ENCODE measurements at places on chromosomes 13 and 19. TPM values are rescaled to one million over a fixed set of nuclear protein-coding genes. Genes with fewer than 3 reads are reported as not detected.

The DAND5 gene
- total RNA-seq: not detected

The STOML3 gene
- total RNA-seq: not detected

The LILRB1 gene
- total RNA-seq: not detected

DNA sequence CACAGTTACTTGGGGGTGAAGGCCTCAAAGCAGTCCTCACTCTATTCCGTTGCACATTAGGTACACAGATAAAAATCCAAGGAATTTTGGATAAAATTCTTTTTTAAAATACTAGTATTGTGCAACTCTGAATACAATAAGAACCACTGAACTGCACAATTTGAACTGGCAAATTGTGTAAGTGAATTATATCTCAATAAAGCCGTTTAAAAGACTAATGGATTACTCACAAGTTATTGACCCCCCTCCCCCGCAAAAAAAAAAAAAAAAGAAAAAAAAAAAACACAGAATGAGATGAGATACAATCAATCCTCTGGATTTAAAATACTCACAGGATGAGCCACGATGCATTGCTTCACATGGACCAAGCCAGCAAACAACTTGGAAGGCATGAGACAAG is 86.4 kb downstream of the CRYL1 start:
- DNase-seq: peak; percentile 36

GRCh38 chr13:113105032-113105920 is at the start of gene F7:
TSS of gene F7 (plus strand) at chr13:113105791. CDS start at chr13:113105842, 51 bp downstream.
- DNase-seq: peak; percentile 5

DNA sequence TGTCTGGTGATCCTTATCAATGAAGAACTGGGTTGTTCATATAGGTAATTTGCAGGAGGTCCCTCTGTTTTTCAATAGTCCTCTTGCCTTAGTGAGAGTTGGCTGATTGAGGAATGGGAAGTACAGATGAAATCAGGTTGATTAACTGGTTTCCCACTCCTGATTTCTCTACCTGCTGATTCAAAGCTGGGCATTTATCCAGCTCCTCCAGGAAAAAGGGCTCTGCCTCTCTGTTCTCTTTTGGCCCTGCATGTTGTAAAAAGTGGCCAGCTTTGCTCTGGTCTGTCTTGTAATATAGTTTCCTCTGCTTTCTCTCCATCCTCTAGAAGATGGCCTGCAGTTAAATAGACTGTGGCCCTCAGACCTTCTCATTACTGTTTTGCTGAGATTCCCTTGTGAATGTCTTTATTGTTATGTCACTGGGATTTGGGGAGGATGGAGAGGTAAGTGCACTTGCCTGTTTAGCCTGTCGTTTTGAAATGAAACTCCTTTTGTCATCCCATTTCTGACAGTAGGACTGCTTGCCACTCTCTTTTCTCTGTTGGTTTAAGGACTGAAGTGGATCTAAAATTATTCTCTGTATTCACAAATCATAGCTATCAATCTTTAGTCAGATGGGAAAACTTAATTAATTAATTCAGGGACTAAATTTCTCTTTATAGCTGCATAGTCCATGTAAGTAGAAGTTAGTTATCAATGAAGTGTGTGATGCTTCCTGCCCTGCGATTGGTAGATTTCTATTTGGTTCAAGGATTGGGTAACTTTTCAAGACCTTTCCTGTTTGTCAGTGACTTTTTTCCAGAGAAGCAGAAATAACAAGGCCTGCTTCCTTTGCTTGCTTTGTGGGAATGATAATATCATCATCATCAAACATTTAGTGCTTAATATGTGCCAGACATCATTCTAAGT is 28.5 kb downstream of the GARRE1 start:
- DNase-seq: no peak

GRCh38 chr19:52658595-52658994 is 20.4 kb upstream of the ZNF83 start:
- no peak for DNase-seq

DNA sequence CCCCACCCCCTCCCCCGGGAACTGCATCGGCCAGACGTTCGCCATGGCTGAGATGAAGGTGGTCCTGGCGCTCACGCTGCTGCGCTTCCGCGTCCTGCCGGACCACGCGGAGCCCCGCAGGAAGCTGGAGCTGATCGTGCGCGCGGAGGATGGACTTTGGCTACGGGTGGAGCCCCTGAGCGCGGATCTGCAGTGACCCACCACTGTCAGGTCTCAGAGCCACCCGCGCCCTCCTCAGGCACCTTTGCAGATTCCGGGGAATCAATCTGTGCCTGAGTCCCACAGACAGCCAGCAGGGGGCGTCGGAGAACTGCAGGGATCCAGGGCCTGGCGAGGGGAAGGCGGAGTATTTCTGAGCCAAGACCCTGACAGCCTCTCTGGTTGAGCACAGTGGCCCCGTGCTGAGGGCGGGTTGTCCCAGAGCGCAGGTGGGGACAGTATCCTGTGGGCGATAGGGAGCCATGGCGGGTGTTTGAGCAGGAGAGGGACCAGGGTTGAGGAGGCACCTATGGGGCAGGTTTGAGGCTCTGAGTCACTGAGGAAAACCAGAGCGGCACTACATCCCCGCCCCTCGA is 30.4 kb upstream of the CYP4F8 start:
- DNase-seq: peak; percentile 57

- no peak for DNase-seq
These were observed at the start of gene PRSS57 for GRCh38 chr19:695352-695949. TSS of gene PRSS57 (minus strand) at chr19:695452. CDS start at chr19:695430, 22 bp downstream.

DNA sequence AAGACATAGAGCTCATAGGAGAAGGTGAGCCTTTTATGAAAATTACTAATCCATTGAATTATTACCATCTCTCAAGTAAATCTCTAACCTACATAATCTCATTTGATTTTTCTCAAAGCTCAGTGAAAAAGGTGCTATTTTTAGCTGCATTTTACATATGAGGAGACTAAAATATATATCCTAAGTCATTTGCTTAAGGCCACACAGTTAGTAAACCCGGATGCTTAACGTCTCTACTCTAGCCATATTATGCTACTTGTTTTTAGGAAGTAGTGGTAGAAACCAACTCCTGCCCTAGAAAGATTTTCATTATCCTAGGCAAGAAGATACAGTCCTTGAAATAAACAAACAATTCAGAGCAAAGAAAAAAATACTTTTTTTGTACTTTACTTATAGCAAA is 108.9 kb downstream of the RBM26 start:
- no peak for DNase-seq

GRCh38 chr13:71866335-71867130 is 471 bp downstream of the DACH1 start:
- peak; percentile 7 for DNase-seq

GRCh38 chr13:52686376-52686775 is 33.7 kb downstream of the SUGT1 start:
- peak; percentile 2 for DNase-seq

GRCh38 chr19:35000647-35001501 is 751 bp downstream of the GRAMD1A start:
- peak; percentile 45 for DNase-seq

The C13orf46 gene
- total RNA-seq: under 0.01 TPM

DNA sequence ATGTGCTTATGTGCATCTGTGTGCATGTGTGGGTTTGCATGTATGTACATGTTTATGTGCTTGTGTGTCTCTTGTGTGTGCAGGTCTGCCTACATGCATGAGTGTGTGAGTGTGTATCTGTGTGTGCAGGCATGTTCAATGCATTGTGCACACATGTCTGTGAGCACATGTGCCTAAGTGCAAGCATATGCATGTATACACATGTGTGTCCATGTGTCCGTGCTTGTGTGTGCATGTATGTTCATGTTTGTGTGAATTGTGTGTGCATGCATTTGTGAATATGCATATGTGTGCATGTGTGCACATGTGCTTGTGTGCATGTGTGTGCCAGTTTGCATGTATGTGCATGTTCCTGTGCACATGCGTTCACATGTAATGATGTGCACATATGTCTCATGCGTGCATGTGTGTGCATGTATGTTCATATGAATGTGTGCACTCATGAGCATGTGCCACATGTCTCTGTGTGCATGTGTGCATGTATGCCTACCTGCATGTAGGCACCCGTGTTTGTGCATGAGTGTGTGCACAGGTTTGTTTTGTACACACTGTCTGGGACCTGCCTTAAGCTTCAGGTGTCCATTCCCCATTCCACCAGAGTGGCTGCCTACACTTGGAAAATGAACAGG is 32.1 kb upstream of the PTPRS start:
- DNase-seq: no peak

- no peak for DNase-seq
These were observed 1.0 kb upstream of the TYROBP start for GRCh38 chr19:35908973-35909683.

DNA sequence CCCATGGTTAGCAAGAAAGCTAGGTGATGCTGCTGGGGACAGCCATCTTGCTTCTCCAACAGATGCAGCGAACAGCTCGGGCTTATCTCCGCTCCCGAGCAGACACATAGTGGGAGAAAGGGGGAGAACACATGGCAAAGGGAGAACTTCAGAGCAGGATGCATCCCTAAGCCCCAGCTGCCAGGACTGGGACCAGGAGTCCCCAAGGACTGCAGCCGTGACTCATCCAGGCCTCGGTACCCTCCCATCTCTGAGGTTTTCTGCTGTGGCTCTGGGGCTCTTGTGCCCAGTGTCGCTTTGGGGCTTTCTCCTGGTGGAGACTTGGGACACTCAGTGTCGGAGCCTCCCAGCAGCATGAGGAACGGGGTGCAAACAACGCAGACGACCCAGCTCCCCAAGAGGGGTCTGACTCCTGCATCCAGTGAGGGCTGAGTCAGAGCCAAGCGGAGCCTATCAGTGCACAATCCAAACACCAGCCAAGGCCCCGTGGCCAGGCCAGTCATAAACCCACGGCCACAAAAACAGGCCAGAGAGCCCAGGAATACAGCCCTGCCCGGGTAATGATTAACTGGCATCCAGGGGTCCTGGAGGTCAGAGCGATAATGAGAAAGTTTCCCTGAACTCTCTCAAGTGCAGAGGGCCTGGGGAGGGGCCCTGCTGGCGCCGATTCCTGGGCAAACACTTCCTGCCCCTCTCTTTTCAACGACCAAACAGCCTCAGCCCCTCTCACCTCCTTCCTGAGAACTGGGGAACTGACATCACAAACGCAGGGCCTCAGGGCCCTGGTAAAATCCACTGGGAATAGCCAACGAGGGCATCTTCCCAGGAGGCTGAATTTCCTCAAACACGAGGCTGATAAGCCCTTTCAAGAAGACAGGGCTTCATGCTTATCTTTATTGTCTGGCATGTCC is 202.9 kb downstream of the USP12 start:
- DNase-seq: peak; percentile 83

- DNase-seq: peak; percentile 89
These were observed 1.1 kb downstream of the HSPB6 start for GRCh38 chr19:35755550-35756376.

Measured in fibroblast of villous mesenchyme (primary cell).